ENCODE measurements at places on chromosomes 3 and 15. TPM values are rescaled to one million over a fixed set of nuclear protein-coding genes. Genes with fewer than 3 reads are reported as not detected.

The MCTP2 gene
- total RNA-seq: 1.2 TPM

The CEP97 gene
- 7.8 TPM for total RNA-seq

The LMLN gene
- 6.4 TPM for total RNA-seq

The CASR gene
- total RNA-seq: not detected

The TLR9 gene
- 0.19 TPM for total RNA-seq

The GRK7 gene
- total RNA-seq: not detected

The RBP2 gene
- not detected for total RNA-seq

The MEF2A gene
- total RNA-seq: 172 TPM

The HTD2 gene
- total RNA-seq: 10.3 TPM

The FES gene
- 21.0 TPM for total RNA-seq

The CRYBG3 gene
- total RNA-seq: 21.1 TPM

The WDR49 gene
- 16.0 TPM for total RNA-seq

The INKA1 gene
- 4.9 TPM for total RNA-seq

The RTP2 gene
- not detected for total RNA-seq

The TMC3 gene
- total RNA-seq: not detected

The NLGN1 gene
- 0.84 TPM for total RNA-seq

The IGDCC3 gene
- 0.14 TPM for total RNA-seq

The IL1RAP gene
- 5.5 TPM for total RNA-seq

The RAB7A gene
- 241 TPM for total RNA-seq

The MOBP gene
- total RNA-seq: 0.32 TPM

The SLC9C1 gene
- total RNA-seq: 0.15 TPM

The CCDC39 gene
- not detected for total RNA-seq

The PAK6 gene
- 17.2 TPM for total RNA-seq

The DUOXA2 gene
- total RNA-seq: not detected

The SAMD7 gene
- not detected for total RNA-seq

The TMEM212 gene
- total RNA-seq: not detected

The ZBED2 gene
- total RNA-seq: not detected

The BFSP2 gene
- total RNA-seq: not detected

The RTP3 gene
- not detected for total RNA-seq

The TF gene
- total RNA-seq: 2.1 TPM

The EOMES gene
- total RNA-seq: 0.17 TPM

The SEMA6D gene
- 28.3 TPM for total RNA-seq

The RARB gene
- 17.0 TPM for total RNA-seq

The GATM gene
- total RNA-seq: 33.8 TPM

The AGBL1 gene
- total RNA-seq: not detected

The CFAP100 gene
- total RNA-seq: not detected

The NISCH gene
- 59.2 TPM for total RNA-seq

The MUSTN1 gene
- total RNA-seq: 40.8 TPM

The ILDR1 gene
- total RNA-seq: not detected

The CCR8 gene
- total RNA-seq: not detected

The C3orf20 gene
- total RNA-seq: not detected

The SI gene
- total RNA-seq: not detected

The STAC gene
- total RNA-seq: not detected

The SLMAP gene
- 266 TPM for total RNA-seq

The MYZAP gene
- 625 TPM for total RNA-seq

The LEKR1 gene
- total RNA-seq: 2.0 TPM
